Activated CD4-positive, CD25-positive, alpha-beta regulatory T cell (primary cell): ENCODE measurements at places on chromosomes 13 and 19.

DNA sequence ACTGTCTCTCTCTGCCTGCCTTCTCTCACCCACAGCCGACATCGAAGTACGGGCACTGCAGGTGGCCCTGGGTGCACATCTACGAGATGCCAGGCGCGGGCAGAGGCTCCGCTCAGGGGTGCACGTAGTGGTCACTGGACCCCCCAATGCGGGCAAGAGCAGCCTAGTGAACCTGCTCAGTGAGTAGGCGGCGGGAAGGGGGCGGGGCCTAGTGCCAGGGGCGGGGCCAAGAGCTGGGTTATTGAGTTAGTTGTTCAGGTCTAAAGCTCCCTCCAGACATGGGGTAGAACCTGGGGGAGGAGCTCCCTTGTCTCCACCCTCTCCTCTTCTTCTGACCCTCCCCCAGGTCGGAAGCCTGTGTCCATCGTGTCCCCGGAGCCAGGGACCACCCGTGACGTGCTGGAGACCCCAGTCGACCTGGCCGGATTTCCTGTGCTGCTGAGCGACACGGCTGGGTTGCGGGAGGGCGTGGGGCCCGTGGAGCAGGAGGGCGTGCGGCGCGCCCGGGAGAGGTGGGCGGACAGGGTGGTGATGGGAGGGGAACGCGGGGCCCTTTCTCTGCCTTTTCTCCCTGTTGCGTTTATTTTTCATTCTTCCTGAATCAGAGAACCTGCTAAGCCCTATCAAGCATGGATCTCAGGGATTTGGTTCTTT is 1.9 kb downstream of the GTPBP3 start:
- DNase-seq = no peak

DNA sequence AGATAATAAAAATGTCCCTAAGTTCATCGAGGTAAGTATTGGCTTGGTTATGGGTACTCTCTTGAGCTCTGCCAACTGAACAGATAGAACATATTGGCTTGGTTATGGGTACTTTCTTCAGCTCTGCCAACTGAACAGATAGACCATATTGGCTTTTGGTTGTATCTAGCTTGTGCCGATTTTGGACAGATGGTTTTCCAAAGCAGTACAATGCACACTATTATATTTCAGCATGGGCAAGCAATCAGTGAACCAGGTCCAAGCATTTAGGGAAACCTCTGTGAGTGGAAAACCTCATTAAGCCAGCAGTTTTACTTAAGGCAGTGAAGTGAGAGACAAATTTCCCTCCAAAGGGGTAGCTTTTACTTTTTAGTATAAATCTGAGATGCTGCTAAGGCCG is 1440.5 kb upstream of the SPRY2 start:
- no peak for DNase-seq

- DNase-seq = no peak
Measured at GRCh38 chr13:32790731-32791130, 204.5 kb downstream of the PDS5B start.

GRCh38 chr13:55091172-55091571 is 2049.5 kb upstream of the PRR20A start:
- DNase-seq = no peak

DNA sequence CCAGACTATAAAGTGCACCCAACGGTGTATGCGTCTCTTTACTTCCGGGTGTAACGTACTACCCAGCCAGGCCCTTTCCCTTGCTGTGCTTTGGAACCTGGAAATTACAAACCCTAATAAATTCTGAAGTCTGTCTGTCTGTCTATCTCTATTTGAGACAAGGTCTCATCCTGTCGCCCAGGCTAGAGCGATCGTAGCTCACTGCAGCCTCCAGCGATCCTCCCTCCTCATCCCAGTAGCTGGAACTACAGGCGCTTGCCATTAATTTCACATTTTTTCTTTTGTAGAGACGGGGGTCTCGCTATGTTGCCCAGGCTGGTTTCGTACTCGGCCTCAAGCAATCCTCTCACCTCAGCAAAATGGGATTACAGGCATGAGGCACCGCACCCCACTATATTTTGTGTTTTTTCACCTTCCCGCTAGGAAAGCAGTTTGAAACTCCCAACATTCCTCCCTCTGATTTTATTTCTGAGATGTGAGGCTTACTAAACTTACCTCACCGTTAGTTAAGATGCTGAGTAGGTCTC is 469 bp upstream of the RNF6 start:
- DNase-seq = no peak

DNA sequence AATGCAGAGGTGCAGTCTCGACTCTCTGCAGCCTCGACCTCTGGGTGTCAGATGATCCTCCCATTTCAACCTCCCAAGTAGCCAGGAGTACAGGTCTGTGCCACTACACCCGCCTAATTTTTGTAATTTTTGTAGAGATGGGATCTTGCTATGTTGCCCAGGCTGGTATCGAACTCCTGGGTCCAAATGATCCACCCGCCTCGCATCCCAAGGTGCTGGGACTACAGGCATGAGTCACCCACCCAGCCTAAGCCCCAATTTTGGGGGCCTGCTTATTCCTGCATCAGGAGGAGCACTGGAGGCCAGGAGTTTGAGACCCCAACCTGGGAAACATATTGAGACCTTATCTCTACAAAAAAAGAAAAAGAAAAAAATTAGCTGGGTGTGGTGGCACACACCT is 80.1 kb upstream of the ADGRE5 start:
- no peak for DNase-seq
